Caki2 (cell line): ENCODE measurements at places on chromosomes 2 and 18.

DNA sequence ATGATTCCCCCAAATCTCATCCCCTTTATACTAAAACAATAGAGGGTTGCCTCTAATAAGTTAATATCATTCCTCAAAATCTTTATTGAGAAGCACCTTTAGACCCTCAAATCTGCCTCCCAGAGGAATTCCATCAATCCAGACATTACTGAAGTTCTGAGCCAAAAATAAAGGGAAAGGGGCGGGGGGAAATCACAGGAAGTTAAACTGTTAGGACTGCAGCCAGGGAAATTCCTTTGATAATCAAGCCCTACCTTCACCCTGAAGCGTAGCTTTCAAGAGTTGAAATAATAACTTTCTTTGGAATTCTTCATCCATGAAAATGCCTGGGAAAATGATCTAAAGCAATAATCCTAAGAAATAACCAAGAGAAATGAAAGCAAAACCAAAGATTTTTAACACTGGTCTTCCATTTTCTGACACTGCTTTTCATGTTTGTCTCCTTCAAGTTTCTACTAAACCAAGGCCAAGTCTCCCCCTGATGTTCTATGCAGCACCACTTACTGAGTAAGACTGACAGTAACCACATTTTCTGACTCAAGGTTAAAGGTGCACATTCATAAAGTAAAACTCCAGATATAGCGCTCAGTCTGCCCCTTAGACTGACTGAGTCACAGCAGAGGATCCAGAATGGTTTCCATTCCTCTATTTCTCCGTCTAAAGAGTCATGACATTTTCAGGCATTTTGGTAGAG, 78.2 kb downstream of the TCF4 start:
- DNase-seq: no peak

DNA sequence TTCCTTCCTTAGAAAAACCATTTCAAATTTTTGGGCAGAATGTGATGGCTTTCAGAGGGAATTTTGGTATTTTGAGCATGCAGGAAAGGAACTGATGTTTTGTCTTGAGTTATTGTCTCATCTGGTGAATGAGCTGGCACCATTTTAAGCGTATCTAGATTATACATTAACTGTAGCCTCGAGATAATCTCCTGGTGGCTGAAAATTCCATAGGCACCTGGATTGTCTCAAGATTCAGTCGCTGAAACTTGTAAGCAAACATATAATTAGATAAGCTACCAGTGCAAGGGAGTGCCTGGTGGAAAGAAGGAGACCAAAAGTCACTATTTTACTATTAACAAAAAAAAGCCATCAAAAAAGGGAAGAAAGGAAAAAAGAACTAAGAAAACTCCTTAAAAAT, 687.8 kb upstream of the DDX18 start:
- DNase-seq: no peak

GRCh38 chr2:179545024-179545423, 280.4 kb upstream of the SESTD1 start:
- no peak for DNase-seq

DNA sequence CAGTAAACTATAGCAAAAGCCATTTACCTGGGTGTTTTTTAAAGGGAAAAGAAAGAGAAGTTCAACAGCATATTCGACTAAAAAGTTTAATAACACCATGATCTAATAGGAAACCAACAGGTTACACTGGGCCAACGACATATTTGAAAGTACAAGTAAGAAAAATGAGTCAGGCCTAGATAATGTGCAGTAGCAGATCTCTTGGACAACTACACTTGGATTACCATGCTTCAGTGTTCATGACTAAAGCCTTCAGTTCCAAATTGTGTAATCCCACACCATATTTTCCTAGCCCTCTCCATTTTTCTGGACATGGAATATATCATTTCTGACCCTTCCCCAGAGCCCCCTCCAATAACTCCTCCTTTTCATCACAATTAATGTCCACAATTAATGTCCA, 39.1 kb upstream of the FIGN start:
- peak; percentile 40 for DNase-seq

DNA sequence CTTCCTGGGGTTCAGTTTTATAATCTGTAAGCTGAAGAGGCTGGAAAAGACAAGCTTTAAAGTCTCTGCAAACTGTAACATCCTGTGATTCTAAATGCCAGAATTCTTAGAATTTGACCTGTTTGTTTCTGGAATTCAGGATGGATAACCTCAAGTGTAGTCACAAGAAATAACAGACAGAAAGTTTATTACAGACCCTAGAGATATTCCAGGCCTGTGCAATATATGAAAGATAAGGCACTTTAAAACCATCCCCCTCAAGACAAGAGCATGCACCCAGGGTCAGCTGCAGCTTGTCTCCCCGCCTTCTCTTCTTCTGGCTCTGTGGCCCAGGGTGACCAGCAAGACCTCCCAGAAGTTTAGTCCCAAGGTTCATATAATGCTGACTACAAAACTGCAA, 298.7 kb upstream of the ACVR2A start:
- DNase-seq: no peak

DNA sequence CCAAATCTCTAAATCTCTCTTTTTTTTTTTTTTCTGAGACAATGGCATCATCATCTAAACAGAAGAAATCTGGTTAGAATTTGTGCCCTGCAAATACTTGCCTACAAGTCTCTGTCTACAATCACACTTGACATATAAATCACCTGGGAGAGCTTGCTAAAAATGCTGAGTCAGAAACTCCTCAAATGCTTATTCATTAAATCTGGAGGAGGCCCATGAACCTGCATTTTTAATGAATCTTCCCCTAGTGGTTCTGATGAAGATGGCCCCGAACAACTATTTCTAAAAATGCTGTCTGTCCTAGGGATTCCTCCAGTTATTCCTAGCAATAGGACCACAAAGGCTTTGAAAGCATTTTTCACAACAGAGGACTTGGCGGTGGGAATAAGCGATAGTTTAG, 1.6 kb upstream of the CSRNP3 start:
- DNase-seq: peak; percentile 5

DNA sequence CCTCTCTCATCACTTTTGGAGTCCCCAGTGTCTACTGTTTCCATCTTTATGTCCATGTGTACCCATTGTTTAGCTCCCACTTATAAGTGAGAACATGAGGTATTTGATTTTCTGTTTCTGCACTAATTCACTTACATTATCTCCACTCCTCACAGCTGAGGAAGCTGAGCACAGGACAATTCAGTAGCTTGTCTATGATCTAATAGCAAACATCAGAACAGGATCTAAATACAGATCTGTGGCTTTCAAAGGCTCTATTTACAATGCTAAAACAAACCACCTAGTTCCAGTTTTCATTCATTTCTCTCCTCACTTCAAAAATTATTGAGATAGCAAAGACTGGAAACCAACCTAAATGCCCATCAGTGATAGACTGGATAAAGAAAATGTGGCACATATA, 52.0 kb upstream of the DDX18 start:
- no peak for DNase-seq

DNA sequence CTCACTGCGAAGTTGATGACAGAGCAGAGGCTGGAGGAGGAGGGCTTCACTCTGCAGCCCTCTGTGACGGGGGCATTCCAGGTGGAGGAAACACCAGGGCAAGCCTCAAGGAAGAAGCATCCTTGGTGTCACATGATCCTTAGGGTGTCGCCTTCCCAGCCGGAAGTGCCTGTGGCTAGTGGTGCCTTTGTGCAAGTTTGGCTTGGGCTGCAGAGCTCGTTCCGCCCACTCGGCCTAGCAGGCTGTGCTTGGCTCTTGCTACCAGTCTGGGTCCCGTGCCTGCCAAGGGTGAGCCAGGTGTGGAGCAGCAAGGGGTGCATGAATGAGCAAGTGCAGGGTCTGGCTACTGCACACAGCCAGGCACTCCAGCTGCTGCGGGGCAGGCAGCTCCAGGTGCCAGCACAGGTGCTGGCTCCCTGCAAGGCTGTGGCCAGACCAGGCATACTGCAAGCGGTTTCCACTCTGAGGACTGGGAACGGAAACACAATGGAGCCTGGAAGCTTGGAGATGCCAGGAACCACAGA, 325.3 kb upstream of the SMIM21 start:
- no peak for DNase-seq

DNA sequence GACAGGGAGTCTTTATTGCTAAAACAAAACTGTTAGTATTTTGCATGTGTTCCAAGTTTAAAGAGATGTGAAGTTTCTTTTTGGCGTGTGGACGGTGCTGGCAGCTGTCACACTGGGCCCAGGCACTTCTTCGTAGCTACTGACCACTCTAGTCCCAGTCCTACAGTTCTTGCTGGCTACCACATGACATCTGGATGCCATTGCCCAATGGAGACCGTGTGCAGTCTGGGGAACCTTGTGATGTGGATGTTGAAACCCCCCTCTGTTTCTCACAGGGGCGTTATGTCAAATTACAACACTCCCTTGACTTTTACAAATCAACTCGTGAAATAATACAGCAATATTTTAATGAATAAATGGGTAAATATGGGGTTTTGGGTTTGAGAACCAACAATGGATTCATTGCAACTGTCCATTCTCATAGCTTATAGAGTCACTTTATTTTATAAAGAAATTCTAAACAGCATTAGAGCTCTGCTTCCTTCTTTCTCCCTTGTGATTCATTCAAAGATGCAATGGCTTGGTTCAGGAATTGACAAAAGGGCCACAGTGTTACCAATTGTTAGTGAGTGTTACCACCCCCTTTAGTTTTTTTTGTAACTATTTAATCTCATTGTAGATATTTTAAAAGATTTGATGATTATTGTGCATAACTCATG, 1.2 kb downstream of the GPD2 start:
- no peak for DNase-seq

GRCh38 chr18:56000041-56000440, 412.0 kb upstream of the TCF4 start:
- DNase-seq: no peak

DNA sequence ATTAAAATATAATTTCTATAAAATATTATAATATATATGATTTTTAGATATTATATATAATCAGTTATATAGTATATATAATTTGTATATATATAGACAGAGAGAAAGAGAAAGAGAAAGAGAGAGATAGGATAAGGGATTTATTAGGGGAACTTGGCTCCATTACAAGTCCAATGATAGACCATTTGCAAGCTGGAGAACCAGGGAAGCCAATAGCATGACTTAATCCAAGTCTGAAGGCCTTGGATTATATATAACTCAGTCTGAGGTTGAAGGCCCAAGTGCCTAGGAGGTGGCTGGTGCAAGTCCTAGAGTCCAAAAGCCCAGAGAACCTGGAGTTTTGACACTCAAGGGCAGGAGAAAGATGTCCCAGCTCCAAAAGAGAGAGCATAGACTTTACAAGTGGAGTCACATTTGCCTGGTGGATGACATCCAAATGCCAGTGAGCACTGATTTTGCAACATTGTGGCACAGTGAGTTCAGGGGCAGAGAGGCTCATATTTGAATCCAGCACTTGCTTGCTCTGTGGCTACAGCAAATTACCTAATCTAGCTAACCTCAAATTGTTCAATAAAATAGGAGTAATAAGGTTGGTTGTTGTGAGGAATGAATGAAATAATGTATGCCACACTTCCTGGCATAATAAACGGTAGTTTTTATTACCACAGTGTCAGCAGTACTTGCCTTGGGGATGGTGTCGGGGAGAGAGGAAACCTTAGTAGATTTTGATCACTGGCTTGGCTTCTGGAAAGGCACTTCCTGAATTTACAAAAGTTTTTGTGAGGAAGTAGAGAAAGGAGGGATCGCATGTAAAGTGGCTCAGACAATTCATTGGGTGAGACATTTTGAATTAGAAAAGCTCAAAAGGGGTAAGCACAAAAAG, 69.6 kb upstream of the CD28 start:
- DNase-seq: no peak

DNA sequence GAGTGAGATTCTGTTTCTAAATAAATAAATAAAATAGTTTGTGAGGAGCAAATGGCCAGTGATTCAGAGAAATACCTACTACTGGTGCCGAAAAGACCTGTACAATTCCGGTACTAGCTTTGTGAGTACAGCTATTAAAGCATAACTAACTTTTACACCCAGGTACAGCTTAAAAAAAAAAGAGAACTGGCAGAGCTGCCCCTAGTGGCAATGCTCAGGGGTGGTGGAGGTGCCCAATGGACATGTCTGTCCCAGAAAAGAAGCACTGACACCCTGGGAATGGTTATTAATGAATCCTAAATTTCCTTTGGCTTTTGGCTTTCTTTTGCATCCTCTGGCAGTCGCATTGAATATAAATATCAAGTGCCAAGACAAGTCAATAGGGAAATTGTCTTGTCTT, 87.0 kb downstream of the LIPG start:
- no peak for DNase-seq

- no peak for DNase-seq
These were observed 1355.1 kb upstream of the SLC39A10 start for GRCh38 chr2:194301946-194302345.

DNA sequence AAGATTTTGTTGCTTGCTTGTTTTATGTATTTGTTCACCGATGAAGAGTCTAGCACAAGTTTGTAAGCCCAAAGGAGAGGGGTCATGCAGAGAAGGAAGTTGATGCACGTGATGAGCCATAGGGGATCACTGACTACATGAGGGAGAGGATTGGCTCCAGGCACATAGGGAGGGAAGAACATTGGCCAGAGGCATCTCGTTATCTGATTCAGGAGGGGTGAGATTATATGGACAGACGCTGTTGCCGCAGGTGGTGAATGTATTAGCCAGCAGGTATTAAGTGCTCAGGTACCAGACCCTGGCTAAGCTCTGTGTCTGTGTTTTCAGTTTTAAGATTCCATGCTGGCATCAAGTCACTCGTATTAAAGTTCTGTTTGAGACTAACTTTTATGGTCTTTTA, 91.8 kb upstream of the CHST9 start:
- no peak for DNase-seq

GRCh38 chr2:50875561-50875960, 156.4 kb downstream of the NRXN1 start:
- no peak for DNase-seq

DNA sequence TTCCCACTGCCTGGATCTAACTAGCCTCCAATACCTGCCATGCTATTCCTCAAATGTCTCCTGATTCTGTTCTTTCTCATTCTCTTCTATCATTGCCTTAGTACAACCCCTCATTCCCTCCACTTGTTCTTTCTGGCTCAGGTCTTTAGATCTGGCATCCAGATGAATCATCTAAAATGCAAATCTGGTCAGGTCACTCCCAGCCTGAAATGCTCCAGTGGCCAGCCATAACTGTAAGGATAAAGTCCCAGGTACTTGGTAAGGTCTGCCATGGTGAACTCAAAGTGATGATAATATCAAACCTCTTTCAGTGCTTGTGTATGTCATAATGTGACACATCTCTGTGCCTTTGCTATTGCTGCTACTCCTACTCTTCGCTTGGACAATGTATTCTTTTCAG, 2.9 kb upstream of the SNRNP27 start:
- DNase-seq: peak; percentile 37

- DNase-seq: no peak
These were observed 1407.1 kb upstream of the ACVR2A start for GRCh38 chr2:146437712-146438111.

GRCh38 chr18:13835202-13835601, 11.3 kb downstream of the MC5R start:
- no peak for DNase-seq

DNA sequence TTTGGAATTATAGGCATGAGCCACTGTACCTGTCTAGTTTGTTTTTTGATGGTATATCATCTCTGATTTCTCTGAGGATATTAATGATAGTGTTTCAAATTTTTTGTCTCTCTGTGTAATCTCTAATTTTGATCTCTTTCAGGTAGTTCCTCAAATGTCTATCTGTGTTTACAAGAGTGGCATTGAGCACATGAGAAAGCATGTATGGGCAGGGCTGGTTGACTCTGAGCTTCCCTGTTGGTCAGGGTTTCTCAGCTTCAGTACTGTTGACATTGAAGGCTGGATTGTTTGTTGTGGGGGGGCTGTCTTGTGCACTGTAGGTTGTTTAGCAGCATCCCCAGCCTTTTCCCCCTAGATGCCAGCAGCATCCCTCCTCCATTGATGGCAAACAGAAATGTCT, 79.9 kb downstream of the TMEM247 start:
- DNase-seq: no peak

- DNase-seq: no peak
These were observed 48.0 kb upstream of the GRB14 start for GRCh38 chr2:164669291-164669690.
